ENCODE measurements at places on chromosomes 1 and 21.

GRCh38 chr21:45592208-45592619 is 50.0 kb upstream of the SLC19A1 start:
- peak; percentile 46 for DNase-seq

- no peak for DNase-seq
Observed at GRCh38 chr1:76480827-76481226, 386.5 kb upstream of the ST6GALNAC5 start.

GRCh38 chr1:998995-999724 is 737 bp downstream of the HES4 start:
- no peak for DNase-seq

DNA sequence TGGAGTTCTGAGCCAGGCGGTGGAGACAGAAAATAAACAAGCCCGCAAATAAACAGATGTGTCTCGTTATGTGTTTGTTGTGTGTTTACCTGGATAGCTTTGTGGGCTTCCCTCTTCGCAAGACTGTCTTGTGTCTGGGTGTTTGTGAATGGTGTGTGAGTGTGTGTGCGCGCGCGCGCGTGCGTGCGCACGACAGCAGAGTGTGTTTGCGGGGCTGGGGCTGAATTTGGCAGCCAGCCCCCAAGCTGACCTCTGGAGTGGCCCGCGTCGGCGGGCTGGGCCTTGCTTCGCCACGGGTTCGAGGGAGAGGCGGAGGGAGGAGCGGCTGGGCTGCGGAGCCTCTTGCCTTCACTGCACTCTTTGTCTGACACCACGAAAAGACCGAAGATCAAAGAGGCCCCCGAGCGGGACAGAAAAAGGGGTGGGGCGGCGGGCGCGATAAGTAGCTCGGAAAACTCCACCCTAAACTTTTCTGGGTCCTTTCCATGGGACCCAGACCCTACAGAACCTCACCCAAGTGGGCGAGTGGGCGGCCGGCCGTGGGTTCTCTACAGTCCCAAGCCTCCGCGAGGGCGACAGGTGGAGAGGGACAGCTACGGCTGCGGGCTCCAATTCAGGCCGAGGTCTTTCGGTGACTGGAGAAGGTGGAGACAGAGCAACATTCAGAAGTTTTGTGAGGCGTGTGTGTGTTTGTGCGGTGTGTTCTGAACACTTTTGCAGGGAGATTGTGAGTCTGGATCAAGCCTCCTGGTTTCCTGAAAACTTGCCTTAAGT is 14.5 kb downstream of the PAX7 start:
- no peak for DNase-seq

GRCh38 chr1:246930830-246931548 is 759 bp downstream of the AHCTF1 start:
- peak; percentile 38 for DNase-seq

GRCh38 chr21:16087523-16087922 is 357.7 kb downstream of the USP25 start:
- no peak for DNase-seq

DNA sequence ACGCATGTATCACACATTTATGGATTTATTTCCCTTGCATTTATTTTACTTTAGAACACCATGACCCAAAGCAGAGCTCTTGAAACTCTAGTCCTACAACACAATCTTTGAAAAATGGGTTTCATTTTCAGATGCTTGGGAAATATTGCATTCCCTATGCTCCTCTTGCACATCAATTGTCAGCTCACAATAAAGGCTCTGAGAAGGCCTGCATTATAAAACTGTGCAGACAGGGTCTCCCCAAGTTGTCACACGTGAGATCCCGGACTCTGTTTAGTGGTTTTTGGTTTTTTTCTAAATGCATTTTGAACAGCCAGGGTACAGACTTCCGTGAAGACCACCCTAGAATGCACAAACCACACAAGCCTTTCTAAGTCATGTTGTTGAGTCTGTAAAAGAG is 9.9 kb upstream of the B3GALT5 start:
- no peak for DNase-seq

DNA sequence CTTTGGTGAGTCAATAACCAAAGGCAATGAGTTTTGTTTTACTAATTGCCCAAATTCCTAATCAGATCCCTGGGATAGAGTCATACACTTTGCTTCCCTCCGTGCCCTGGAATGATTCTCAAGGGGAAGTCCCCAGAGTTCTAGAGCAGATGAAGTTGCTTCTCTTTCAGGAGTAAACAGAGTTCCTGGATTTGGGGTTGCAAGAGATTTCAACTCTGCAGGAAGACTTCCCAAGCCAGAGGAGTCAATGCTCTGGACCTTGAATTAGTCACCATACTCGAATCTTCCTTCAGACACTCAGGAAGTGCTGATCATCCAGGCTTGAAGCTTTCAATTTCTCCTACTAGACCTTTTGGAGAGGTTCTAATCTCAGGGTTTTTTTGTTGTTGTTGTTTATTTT is 39.6 kb downstream of the FCER1A start:
- DNase-seq: no peak

GRCh38 chr1:116001739-116002487 is 25.6 kb downstream of the SLC22A15 start:
- DNase-seq: no peak

- no peak for DNase-seq
Observed at GRCh38 chr1:216184126-216184680, 239.0 kb downstream of the USH2A start.

DNA sequence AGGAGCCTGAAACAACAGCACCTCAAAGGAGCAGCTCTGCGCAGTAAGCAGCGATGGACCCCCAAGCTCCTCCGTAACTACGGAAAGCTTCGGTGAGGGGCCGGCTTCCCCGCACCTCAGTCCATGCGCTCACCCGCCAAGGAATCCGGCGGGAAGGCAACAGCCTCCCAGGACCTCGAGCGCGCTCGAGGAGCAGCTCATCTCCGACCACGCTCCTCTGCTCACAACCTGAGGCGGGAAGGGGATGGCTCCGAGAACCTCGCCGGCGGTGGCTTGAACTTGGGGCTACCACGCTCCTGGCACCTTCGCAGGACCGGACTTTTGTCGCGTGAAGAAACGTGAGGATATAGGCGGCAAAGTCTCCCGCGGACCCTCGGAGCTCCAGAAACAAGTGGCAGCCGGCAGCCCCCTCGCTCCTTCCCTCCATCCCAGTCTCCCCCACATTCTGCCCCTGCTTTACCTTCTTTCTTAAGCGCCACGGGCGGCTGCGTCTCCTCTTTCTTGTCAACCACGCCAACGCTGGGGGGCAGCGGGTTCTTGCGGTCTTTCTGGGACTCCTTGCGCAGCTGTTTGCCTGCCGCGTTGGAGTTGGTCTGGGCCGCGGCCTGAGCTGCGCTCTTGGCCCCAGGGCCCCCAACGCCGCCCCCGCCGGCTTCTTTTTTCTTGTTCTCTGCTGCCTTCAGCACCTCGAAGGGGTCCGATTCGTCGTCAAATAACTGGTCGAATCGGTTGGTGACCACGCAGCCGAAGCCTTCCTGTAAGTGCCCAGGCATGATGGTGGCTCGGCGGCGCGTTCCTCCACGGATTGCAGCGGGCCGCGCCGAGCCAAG is 459 bp downstream of the SERBP1 start:
- DNase-seq: peak; percentile 10

DNA sequence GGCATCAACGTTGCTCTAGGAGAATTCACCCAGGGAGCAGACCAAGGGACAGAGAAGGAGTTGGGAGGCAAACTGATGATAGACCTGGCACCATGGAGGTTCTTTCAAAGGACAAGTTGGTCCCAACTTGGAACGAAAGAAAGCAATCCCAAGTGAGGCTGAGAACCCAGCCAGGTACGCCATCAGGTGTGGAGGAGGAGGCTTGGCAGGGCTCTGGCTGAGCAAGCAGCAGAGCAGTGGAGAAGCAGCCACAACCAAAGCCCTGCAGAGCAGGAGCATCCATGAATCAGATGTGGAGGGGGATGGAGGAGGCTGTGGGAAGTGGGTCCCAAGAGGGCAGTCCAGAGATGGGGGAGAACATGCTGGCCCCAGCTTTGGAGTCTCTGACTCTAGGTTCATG is 36.3 kb upstream of the RBM15 start:
- no peak for DNase-seq

Measured in activated T-helper 1 cell treated with Interleukin-2 at 50 U/mL for 16 hours (primary cell).